ENCODE measurements at places on chromosomes 2 and 18.

- no peak overlapping the region for H3K4me3 ChIP-seq
- peaks cover 69% of the 10 kb centered on the region for H3K27me3 ChIP-seq
- H3K36me3 ChIP-seq, result no peaks in the 10 kb centered on the region
- peaks cover 16% of the 10 kb centered on the region for H3K4me1 ChIP-seq
- no peak overlapping the region for H3K27ac ChIP-seq
- no peak for DNase-seq
These were observed 2.9 kb upstream of the ADCYAP1 start for GRCh38 chr18:901761-902160.

DNA sequence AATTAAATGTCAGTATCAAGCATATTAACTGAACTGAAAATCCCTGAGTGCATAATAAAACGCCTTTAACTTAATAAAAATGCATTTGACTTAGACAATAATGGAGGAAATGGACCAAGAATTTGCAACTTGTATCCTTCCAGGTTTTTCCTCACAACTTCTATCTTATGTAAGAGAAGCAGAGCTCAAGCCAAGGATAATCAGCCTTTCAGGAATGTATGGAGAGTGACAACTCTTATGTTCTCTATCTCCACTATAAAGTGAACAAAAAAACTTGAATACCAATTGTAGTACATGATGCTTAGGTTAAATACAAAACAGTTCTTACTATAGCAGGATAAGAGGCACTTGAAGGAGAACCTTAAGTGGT is 64.8 kb upstream of the CYP26B1 start:
- H3K27ac ChIP-seq, result no peak overlapping the region
- H3K27me3 ChIP-seq, result no peaks in the 10 kb centered on the region
- no peak overlapping the region for H3K4me3 ChIP-seq
- no peak for DNase-seq
- H3K4me1 ChIP-seq, result no peaks in the 10 kb centered on the region

GRCh38 chr2:239891698-239892097 is 133.4 kb downstream of the NDUFA10 start:
- H3K27ac ChIP-seq, result no peak overlapping the region
- DNase-seq, result no peak
- no peaks in the 10 kb centered on the region for H3K27me3 ChIP-seq
- no peak overlapping the region for H3K4me3 ChIP-seq

DNA sequence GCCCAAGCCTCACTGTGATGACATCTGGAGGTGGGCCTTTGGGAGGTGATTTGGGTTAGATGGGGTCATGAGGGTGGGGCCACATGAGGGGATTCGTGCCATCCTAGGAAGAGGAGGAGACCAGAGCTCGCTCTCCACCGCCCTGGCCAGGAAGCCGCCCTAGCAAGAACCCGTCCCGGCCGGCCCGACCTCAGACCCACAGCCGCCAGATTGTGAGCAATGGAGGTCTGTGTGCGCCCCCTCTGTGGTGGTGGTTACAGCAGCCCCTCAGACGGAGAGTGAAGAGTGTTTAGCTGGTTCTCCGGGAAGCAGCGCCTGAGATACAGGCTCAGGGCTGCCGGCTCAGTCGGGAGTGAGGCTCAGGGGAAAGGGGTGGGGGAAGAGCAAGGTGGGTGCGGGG is 83.3 kb downstream of the RTP5 start:
- no peaks in the 10 kb centered on the region for H3K27me3 ChIP-seq
- H3K27ac ChIP-seq, result no peak overlapping the region
- peaks cover 3% of the 10 kb centered on the region for H3K4me1 ChIP-seq
- H3K36me3 ChIP-seq, result no peaks in the 10 kb centered on the region
- no peak for DNase-seq
- H3K4me3 ChIP-seq, result no peak overlapping the region

- H3K36me3 ChIP-seq, result no peaks in the 10 kb centered on the region
- H3K4me1 ChIP-seq, result no peaks in the 10 kb centered on the region
- no peak overlapping the region for H3K4me3 ChIP-seq
- no peak for DNase-seq
- no peaks in the 10 kb centered on the region for H3K27me3 ChIP-seq
These were observed 67.5 kb downstream of the CDH20 start for GRCh38 chr18:61400716-61401115.

DNA sequence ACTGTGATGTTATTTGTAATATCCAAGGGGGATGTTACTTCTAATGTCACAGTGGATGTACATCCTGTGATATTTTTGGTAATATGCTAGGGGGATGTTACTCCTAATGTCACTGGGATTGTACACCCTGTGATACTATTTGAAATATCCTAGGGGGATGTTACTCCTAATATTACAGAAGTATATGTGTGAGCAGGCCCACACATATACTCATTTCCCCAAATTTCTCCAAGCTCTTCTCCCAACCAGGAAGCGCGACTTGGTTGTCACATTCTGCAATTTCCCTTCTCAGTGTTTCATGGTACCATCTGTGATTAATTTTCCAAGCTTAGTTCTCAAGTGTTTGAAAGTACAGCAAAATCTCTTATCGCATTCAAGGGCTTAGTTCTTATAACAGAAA is 29.5 kb upstream of the CHN1 start:
- no peak for DNase-seq
- no peaks in the 10 kb centered on the region for H3K27me3 ChIP-seq
- H3K27ac ChIP-seq, result no peak overlapping the region
- H3K4me3 ChIP-seq, result no peak overlapping the region
- H3K4me1 ChIP-seq, result no peaks in the 10 kb centered on the region

GRCh38 chr2:221535824-221536223 is 36.3 kb downstream of the EPHA4 start:
- no peak overlapping the region for H3K4me3 ChIP-seq
- no peaks in the 10 kb centered on the region for H3K27me3 ChIP-seq
- H3K36me3 ChIP-seq, result no peaks in the 10 kb centered on the region
- DNase-seq, result no peak

- H3K36me3 ChIP-seq, result no peaks in the 10 kb centered on the region
- DNase-seq, result no peak
- peak overlapping the region; percentile 46 for H3K4me3 ChIP-seq
- H3K4me1 ChIP-seq, result peaks cover 7% of the 10 kb centered on the region
- H3K27ac ChIP-seq, result peak overlapping the region; percentile 16
These were observed 104.3 kb downstream of the CSRNP3 start for GRCh38 chr2:165573534-165574461.

GRCh38 chr2:74856599-74856998 is 22.7 kb downstream of the HK2 start:
- H3K27ac ChIP-seq, result no peak overlapping the region
- H3K4me1 ChIP-seq, result peaks cover 13% of the 10 kb centered on the region
- H3K27me3 ChIP-seq, result no peaks in the 10 kb centered on the region
- peaks cover 22% of the 10 kb centered on the region for H3K36me3 ChIP-seq

DNA sequence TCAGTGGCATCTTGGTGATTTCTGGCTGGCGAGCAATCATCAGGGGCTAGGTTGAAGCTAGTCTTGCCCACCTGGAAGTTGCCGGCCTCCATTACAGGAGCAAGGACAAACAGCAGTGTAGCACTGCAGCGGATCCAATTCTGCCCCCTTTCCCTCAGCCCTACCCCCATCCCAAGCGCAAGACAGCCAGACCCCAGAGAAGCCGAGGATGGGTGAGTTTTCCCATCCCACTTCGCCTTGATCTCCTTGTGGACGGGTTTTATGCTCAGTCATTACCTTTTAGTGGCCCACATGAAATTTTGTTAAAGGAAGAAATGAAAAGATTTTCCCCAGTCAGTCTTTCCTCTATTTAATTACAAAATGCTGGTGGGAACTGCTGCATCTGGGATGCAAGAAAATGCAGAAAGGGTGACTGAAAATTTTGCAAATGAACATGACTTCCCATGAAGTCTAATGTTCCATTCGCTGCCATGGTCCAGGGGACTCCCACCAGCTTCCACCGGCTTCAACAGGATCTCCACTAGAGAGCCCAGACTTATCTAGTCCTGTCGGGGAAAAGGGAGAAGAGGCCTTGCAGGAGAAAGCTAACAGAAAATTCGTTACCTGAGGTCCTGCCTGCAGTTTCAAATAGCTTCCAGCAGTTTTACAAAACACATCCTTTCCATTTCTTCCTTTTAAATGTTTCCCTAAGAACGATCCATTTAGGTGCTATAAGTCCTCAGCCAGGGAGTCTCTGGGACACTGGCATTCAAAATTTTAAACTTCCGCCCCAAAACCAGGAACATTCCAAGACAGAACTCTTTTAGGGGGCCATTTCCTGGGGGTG is 1.9 kb upstream of the HOXD9 start:
- H3K36me3 ChIP-seq, result no peaks in the 10 kb centered on the region
- peaks cover 31% of the 10 kb centered on the region for H3K4me1 ChIP-seq
- no peak for DNase-seq
- H3K27ac ChIP-seq, result no peak overlapping the region
- no peak overlapping the region for H3K4me3 ChIP-seq
- peaks cover 14% of the 10 kb centered on the region for H3K27me3 ChIP-seq

DNA sequence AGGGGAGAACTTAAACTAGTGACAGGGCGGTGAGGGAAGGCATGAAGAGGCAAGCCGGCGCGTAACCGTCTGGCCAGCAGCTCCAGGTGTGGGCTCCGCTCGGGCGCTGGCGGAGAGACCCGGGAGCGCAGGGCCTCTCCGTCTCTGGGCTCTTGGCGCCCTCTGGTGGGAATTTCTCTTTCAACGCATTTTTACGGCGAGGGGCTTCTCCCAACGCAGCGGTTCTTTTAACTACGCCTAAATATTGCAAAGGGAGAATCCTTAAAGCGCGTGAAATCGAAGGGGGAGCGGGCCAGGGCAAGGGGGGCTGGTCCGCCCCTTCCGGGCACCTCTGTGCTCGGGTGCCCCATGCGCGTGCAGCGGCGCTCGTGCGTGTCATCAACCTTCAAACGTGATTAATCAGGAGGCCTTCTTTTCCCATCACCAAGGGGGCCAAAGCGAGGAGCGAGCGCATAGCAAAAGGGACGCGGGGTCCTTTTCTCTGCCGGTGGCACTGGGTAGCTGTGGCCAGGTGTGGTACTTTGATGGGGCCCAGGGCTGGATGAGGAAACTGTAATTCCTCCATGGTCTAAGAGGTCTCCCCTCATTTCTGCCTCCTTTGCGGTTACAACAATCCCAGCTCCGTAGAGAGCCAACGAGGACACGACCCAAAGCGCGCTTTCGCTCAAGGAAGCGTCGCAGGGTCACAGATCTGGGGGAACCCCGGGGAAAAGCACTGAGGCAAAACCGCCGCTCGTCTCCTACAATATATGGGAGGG is 762 bp upstream of the GAD1 start:
- peak overlapping the region; percentile 51 for H3K4me3 ChIP-seq
- peaks cover 8% of the 10 kb centered on the region for H3K27me3 ChIP-seq
- H3K36me3 ChIP-seq, result no peaks in the 10 kb centered on the region
- H3K4me1 ChIP-seq, result peaks cover 36% of the 10 kb centered on the region

GRCh38 chr2:62409442-62409841 is 96.6 kb downstream of the TMEM17 start:
- no peak for DNase-seq
- H3K36me3 ChIP-seq, result no peaks in the 10 kb centered on the region
- no peaks in the 10 kb centered on the region for H3K27me3 ChIP-seq
- H3K4me3 ChIP-seq, result no peak overlapping the region
- peaks cover 20% of the 10 kb centered on the region for H3K4me1 ChIP-seq
- peak overlapping the region; percentile 78 for H3K27ac ChIP-seq

- H3K27me3 ChIP-seq, result no peaks in the 10 kb centered on the region
- H3K27ac ChIP-seq, result no peak overlapping the region
- no peaks in the 10 kb centered on the region for H3K4me1 ChIP-seq
- no peak for DNase-seq
These were observed 24.9 kb upstream of the SLC3A1 start for GRCh38 chr2:44250376-44250775.

GRCh38 chr2:238202326-238203093 is 985 bp downstream of the ILKAP start:
- H3K27ac ChIP-seq, result peak overlapping the region; percentile 96
- DNase-seq, result no peak
- peaks cover 34% of the 10 kb centered on the region for H3K4me1 ChIP-seq
- H3K36me3 ChIP-seq, result no peaks in the 10 kb centered on the region
- H3K4me3 ChIP-seq, result peak overlapping the region; percentile 94
- H3K27me3 ChIP-seq, result no peaks in the 10 kb centered on the region

- no peak overlapping the region for H3K4me3 ChIP-seq
- peaks cover 4% of the 10 kb centered on the region for H3K4me1 ChIP-seq
- H3K27ac ChIP-seq, result no peak overlapping the region
- no peaks in the 10 kb centered on the region for H3K27me3 ChIP-seq
- no peaks in the 10 kb centered on the region for H3K36me3 ChIP-seq
These were observed 215.4 kb upstream of the HNRNPA3 start for GRCh38 chr2:176997074-176997791.

DNA sequence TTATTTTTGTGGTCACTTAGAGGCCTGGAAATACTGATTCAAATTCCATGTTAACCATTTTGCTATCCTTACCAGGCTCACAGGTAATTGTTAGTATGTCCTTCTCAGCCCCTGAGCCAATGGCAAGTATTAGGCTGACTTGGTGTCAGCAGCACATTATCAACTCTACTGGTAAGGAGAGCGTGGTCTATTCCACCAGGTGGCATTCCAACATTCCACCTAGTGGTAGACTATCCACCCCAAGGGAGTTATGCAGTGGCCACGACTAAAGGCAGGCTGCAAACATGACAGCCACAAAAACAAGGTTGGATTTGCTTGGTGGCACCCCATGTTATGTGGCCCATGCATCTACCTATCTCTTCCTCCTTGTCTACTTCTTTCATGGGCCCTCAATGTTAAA is 31.8 kb upstream of the GCC2 start:
- DNase-seq, result no peak
- H3K27ac ChIP-seq, result no peak overlapping the region
- H3K36me3 ChIP-seq, result no peaks in the 10 kb centered on the region
- no peaks in the 10 kb centered on the region for H3K27me3 ChIP-seq
- H3K4me3 ChIP-seq, result no peak overlapping the region
- no peaks in the 10 kb centered on the region for H3K4me1 ChIP-seq

DNA sequence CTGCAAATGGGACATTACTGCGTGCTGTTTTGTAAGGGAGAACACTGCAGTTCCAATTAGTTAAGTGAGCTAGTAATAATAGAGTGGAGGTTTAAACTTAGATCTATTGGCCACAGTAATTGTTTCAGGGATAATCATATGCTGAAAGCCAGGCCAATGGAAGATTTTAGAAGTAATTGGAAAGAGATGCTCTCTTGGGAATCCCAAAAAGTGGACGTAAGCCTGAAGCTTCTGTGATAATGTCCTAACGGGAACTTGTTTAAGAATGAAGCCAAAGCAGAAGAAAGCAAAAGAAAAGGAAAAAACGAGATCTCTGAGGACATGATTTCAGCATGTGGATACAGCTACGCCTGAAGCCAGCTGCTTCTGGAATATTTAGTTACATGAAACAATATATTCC is 594.6 kb downstream of the SLC4A3 start:
- H3K36me3 ChIP-seq, result no peaks in the 10 kb centered on the region
- no peak for DNase-seq
- no peak overlapping the region for H3K4me3 ChIP-seq
- no peak overlapping the region for H3K27ac ChIP-seq

DNA sequence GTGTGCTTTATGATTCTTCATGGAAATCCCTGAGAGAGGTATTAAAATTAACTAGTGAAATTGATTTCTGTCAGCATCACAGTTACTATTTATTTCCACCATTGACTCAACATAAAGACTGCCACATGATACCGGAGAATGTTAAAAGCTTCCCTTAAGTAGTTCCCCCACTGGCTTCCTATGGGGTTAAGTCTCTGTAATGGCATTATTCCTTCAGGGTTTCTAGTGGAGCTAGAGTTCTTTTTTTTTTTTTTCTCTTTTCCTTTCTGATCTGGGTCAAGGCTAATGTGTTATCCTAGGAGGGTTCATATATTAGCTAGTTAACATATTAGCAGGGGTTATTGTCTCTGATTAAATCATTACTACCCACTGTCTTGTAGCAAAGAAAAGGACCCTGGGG is 1919.1 kb upstream of the PIK3C3 start:
- H3K4me3 ChIP-seq, result no peak overlapping the region
- no peaks in the 10 kb centered on the region for H3K27me3 ChIP-seq
- no peak overlapping the region for H3K27ac ChIP-seq
- no peaks in the 10 kb centered on the region for H3K36me3 ChIP-seq
- no peaks in the 10 kb centered on the region for H3K4me1 ChIP-seq

All from tibial artery (tissue), 4 donors.